ENCODE measurements at places on chromosomes 16 and 17. TPM values are rescaled to one million over a fixed set of nuclear protein-coding genes. Genes with fewer than 3 reads are reported as not detected.
A peak's percentile ranks its signal among the peaks of the same experiment; 100 is the strongest.

GRAP gene
- 9.7 TPM for total RNA-seq

GRCh38 chr17:57927048-57927723 lies 28.0 kb downstream of the CUEDC1 start:
- H3K36me3 ChIP-seq, result no peaks in the 10 kb centered on the region
- no peak overlapping the region for H3K4me3 ChIP-seq
- H3K27me3 ChIP-seq, result peaks cover 69% of the 10 kb centered on the region

DNA sequence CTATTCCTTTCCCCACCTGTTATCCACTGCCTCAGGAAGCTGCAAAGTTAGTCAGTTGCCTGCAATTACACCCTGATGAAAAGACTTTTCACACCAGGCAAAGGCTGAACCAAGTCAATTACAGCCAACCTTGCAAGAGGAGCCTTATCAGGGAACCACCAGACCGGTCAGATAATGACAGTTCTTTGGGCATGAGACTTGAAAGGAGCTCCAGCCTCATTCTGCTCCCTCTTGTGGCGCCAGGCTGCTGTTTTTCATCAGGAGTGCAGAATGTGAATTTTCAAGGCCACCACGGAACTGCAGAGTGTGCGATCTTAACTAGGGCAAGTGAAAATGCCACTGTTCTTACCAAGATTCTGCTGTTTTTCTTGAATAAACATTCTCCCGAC lies 22.5 kb downstream of the DNAI2 start:
- H3K36me3 ChIP-seq, result no peaks in the 10 kb centered on the region
- peaks cover 23% of the 10 kb centered on the region for H3K4me1 ChIP-seq
- DNase-seq, result peak; percentile 64
- no peak overlapping the region for H3K4me3 ChIP-seq

DNA sequence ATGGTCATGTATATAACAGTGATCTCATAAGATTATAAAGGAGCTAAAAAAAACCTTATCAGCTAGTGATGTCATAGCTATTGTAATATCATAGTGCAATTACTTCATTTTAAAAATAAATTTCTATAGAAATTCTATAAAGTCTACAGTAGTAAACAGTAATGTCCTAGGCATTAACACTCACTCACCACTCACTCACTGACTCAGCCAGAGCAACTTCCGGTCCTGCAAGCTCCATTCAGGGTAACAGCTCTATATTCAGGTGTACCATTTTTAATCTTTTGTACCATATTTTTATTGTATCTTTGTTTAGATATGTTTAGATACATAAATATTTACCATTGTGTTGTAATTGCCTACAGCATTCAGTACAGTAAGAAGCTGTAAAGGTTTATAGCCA lies 524.4 kb upstream of the CDH5 start:
- H3K27ac ChIP-seq, result no peak overlapping the region
- no peaks in the 10 kb centered on the region for H3K27me3 ChIP-seq
- DNase-seq, result no peak
- no peaks in the 10 kb centered on the region for H3K4me1 ChIP-seq

NPIPB9 gene
- total RNA-seq, result 2.0 TPM

DNA sequence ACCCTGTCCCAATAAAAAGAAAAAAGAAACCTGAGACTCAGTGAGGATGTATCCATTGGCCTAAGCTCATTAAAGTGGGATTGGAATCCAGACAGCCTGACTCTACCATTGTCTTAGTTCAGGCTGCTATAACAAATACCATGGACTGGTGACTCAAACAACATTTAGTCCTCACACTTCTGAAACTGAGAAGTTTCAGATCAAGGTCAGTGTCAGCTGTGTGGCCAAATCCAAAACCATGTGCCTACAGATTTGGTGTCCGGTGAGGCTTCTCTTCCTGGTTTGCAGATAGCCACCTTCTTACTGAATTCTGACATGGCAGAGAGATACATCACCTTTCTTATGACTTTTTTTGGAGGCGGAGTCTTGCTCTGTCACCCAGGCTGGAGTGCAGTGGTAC lies 53.3 kb upstream of the KDM8 start:
- peaks cover 2% of the 10 kb centered on the region for H3K36me3 ChIP-seq
- peaks cover 4% of the 10 kb centered on the region for H3K4me1 ChIP-seq
- DNase-seq, result no peak
- no peak overlapping the region for H3K27ac ChIP-seq

KRTAP4-1 gene
- not detected for total RNA-seq

DNA sequence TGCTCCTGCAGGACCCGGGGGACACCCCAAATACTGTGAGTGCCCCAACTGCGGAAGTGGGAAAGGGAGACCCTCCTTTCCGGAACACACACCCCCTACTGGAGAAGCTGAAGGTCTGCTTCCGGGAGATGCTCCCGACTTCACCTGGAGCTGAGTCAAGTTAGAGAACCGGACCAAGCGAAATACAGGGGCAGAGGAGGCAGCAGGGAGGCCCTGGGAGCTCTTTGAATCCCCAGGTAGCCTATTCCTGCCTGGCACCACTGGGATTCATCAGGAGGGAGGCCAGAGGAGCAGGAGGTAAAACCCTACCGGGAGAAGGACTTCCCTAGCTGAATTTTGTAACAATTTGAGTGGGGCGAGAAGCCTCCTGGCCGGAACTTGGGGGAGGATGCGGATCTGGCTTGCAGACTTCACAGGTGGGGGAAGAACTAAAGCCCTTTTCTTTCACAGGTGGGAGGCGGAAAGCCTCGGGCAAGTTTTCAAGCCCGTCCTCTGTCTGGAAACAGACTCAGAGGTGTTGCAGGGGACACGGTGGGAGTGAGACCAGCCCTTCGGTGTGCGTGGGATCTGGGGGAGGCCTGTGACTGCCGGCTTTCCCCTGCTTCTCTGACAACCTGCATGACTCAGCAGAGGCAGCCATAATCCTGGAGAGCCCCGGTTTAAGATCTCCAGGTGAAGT lies 22.4 kb upstream of the TEKT1 start:
- H3K4me1 ChIP-seq, result peaks cover 11% of the 10 kb centered on the region
- H3K4me3 ChIP-seq, result peak overlapping the region; percentile 68
- peak; percentile 42 for DNase-seq

DNA sequence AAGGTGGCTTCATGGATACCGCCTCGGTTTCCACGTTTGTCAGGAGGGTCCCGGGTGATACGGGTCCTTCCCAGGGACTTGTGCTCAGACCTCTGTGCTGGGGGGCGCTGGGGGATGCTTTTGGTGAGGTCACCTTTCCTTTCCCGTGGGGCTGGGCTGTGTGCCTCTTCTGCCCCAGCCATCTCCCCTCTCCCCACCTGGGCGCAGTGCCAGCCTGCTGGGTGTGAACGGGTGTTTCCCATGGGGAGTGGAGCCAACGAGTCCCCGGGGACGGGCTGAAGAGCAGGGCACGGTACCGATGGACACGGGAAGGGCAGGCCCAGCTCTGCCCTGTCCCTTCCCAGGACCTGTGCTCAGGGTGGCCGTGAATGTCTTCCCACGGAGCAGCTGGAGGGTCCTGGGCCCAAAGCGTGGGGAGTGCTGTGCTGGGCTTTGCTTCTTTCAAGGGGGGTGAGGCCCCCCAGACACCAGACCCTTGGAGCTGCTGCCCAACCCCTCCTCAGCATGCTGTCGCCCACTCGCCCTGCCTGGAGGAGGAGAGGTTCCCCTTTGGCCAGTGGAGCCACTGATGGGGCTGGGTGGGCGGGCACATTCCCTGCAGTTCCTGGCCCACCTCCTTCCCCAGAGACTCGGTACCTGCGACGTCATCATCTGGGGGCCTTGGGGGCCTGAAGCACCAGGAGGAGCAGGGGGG lies 15.5 kb downstream of the TELO2 start:
- H3K36me3 ChIP-seq, result peaks cover 15% of the 10 kb centered on the region
- H3K27me3 ChIP-seq, result no peaks in the 10 kb centered on the region
- no peak for DNase-seq
- no peaks in the 10 kb centered on the region for H3K4me1 ChIP-seq

ARHGDIG gene
- total RNA-seq, result not detected

GRCh38 chr17:73546770-73547536 lies 97.3 kb downstream of the SDK2 start:
- no peak overlapping the region for H3K4me3 ChIP-seq
- DNase-seq, result peak; percentile 58
- no peaks in the 10 kb centered on the region for H3K4me1 ChIP-seq
- no peaks in the 10 kb centered on the region for H3K27me3 ChIP-seq

GRCh38 chr16:48385253-48386150 lies at the start of gene SIAH1:
SIAH1 (minus strand) TSS chr16:48385413; CDS start chr16:48362428, 22,985 bp downstream.
- no peaks in the 10 kb centered on the region for H3K27me3 ChIP-seq
- peak within 1 kb of the TSS; percentile 85 for H3K4me3 ChIP-seq
- H3K36me3 ChIP-seq, result peaks cover 2% of the 10 kb centered on the region
- H3K27ac ChIP-seq, result peak within 1 kb of the TSS; percentile 86
- H3K4me1 ChIP-seq, result peaks cover 21% of the 10 kb centered on the region
- DNase-seq, result peak; percentile 87

Data from activated CD8-positive, alpha-beta memory T cell treated with anti-CD3 and anti-CD28 coated beads, Interleukin-2, amount 10 ng/mL, durations not matched to agents 7 days and 5 days (primary cell).